Fibroblast of skin of right biceps (primary cell): ENCODE measurements at places on chromosomes 2 and 18.

GRCh38 chr2:38947241-38948239 is 57.9 kb downstream of the ARHGEF33 start:
- peak; percentile 62 for DNase-seq

DNA sequence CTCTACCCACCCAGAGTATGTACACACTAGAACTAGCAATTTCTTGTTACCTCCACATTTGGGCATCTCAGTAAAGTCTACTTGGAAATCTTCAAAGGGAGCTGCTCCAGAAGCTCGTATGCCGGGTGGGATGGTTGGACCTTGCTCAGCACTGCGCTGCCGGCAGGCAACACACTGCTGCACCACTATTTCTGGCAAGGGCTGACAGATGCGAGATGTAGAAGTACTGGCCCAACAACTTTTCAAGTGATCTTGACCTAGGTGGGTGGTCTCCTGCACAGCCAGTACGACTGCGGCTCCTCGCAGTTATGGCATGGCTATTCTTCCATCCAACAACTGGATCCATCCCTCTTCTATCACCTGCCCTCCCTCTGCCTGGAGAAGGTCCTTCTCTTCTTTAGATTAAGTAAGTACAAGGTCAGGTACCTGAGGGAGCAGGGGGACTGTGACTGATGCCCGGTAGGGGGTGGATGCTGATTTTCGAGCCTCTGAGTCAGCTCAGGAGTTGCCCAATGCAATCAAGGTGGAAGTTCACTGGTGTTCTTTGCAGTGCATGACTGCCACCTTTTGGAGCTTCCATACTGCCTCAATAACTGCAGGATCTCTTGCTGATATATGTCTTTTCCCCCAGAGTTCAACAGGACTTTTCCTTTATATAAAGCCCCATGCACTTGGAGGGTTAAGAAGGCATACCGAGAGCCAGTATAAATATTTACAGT is 100.4 kb upstream of the SLC1A4 start:
- DNase-seq = peak; percentile 56

- no peak for DNase-seq
Observed at GRCh38 chr2:104902317-104902716, 48.4 kb downstream of the POU3F3 start.

DNA sequence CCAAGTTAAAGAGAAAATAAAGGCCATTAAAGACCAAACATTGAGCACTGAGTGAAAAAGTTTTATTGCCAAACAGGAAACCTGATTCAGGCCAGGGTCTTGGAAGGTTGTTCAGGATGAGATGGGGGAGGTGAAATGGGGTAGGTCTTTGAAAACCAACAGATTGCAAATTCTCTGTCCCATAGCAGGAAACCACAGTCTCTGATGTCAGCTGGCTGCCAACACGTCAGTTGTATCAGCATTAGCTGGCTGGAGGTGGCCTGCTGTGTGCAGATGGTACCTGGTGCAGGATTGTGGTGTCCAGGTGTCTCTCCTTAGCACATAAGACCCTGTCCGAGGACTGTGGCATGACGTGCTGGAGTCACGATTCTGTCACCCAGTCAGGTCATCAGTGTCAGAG is 106.3 kb downstream of the MSH2 start:
- peak; percentile 25 for DNase-seq

DNA sequence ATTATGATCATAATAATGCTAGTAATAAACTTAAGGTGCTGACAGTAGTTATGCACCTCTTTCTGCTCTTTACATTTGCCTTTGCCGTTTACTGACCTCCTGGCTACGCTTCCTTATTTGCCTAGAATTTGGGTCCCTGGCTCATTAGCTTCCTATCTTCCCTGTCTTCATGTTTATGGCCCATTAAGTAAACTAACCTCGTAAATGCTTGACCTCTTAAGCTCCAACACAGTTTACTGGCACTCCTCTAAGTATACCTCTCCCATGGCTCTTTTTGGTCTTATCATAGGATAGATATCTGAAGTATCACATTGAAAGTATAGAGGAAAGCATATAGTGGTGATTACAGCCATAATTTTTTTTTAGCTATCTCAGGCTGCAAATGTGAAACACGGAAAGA is 657.3 kb upstream of the SLC39A10 start:
- DNase-seq = no peak

GRCh38 chr2:149677416-149677815 is 89.8 kb upstream of the MMADHC start:
- DNase-seq = no peak

DNA sequence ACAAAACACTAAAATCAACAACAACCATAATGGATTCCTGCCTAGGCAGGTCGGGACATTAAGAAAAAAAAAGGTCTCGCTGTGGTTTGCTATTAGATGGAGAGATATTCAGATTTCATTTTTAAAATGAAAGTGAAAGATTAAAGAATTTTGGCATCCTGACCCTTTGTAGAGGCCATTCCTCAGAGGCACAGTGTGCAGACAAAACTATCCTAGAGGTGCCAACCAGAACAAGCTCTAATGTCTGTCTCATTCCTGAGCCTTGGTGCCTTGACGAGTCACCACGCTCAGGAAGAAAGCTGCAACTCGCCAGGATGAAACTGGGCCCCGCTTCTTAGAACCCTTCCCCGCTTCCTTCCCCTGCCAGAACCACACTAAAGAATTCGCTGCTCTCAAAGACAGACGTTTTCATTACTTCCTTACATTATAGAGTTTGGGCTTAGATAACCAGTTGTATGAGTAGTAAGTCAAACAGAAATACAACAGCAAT is 156.0 kb downstream of the TGIF1 start:
- DNase-seq = peak; percentile 78

GRCh38 chr2:48258481-48259149 is 271.3 kb upstream of the STON1 start:
- no peak for DNase-seq

DNA sequence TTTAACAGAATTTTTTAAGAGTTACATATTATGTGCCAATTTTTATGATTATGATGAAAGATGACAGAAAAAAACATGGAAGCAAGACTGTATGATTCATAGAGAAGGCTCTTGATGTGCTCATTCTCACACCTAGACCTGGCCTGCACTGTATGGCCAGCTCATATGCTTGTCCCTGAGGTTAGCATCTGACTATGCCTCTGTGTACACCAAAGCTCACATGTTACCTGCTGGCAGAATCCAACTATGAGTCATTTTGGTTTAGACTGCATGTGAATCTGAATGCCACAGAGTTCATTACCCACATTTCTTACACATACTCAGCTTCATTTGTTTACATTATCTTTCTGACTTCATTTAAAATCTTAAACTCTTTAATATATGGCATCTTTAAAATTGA is 139.0 kb downstream of the DSC3 start:
- peak; percentile 46 for DNase-seq

DNA sequence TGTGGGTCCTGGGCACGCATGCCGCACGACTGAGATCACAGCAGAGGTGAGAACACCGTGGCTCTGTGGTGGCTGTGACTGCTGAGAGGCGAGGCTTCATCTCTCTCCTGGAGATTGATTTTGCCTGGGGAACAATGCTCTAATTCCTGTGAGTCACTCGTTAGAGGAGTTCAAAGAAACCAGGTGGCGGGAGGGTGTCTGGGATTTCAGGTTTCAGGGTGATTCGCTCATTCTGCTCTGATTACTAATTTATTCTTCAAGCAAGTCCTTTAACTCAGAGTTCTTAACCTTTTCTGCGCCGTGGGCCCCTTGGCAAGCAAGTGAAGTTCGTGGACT is 56.3 kb downstream of the GLI2 start:
- peak; percentile 44 for DNase-seq

GRCh38 chr2:119196301-119197125 is 27.1 kb upstream of the STEAP3 start:
- DNase-seq = peak; percentile 34

GRCh38 chr18:60406721-60407120 is 34.1 kb upstream of the MC4R start:
- DNase-seq = no peak

DNA sequence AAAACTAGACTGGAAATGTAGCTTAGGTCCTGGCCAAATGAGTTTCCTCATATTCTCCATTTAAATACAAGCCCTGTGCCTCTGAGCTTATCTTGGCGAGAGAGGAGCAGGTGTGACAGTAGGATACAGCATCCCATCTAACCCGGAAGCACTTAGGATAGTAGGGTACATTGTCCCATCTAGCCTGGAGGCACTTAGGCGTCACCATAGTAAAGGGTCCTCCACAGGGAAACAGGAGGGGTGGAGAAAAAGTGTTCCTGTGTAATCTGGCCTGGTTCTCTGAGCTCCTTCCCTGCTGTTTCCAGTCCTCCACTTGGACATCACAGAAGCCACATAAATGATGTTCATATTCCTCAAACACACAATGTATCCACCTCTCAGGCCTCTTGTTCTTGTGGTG is 301.4 kb downstream of the GALR1 start:
- DNase-seq = no peak

GRCh38 chr2:198494931-198495330 is 690.5 kb downstream of the PLCL1 start:
- no peak for DNase-seq

DNA sequence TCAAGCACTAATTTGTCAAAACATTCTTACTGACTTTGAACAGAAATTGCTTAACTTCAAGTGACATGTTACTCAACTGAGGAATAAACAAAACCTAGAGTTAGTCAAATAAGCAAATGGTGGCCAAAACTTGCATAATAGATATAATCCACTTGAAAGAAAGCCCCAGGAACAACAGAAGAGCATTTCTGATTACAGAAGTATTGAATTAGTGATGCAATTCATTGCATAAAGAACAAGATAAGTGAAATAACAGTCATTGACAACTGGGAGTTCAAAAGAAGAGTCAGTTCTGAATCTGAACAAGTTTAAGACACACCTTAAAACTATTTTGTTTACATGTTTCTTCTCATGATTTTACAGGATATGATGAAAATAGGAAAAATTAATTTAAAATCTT is 30.8 kb downstream of the COBLL1 start:
- DNase-seq = no peak

GRCh38 chr2:205768341-205768740 is 86.0 kb downstream of the NRP2 start:
- DNase-seq = no peak

DNA sequence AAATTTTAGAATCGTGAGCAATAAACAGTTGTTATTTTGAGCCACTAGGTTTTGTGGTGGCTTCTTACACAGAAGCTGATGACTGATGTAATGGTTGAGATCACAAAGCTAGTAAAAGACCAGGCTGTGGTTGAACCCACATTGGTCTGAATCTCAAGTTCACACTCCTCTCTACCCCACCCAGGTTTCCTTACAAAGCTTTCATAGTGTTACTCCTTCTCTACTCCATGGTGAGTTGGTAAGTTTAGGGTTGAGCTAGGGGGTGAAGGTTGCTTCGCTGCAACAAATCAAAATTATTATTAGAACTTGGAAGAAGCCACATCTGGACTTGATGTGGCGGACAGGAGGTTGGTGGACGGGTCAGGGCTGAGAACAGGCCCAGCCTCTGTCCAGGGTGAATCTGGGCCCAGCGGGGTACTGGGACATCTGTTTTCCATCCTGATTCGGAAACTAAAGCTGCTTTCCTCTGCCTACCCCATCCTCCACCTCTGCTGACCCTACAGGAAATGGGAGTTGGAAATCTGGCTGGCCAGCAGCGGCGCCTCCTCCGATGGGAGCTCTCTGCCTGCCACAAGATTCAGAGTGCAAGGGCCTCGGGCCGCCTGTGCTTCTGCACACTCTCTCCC is 86.3 kb downstream of the ZFP36L2 start:
- no peak for DNase-seq

DNA sequence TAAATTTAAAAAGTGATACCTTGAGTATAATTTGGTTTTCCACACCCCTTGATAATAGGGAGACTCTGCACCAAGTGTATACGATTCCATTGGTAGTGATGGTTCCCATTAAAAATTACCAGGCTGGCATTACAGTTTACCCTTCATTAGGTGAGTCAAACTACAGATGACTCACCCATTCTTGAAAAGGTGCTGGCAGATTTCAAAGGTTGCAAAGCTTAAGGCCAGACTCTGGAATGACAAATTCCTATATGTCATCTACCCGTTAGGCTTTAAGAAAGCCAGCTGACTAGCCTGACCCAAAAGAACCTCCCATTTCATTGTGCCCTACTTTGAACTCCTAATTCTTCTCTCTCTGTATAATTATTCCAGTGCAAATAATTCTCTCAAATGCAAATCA is 124.4 kb downstream of the LRRTM4 start:
- no peak for DNase-seq

- DNase-seq = no peak
Observed at GRCh38 chr2:235005603-235006259, 53.9 kb downstream of the SH3BP4 start.

DNA sequence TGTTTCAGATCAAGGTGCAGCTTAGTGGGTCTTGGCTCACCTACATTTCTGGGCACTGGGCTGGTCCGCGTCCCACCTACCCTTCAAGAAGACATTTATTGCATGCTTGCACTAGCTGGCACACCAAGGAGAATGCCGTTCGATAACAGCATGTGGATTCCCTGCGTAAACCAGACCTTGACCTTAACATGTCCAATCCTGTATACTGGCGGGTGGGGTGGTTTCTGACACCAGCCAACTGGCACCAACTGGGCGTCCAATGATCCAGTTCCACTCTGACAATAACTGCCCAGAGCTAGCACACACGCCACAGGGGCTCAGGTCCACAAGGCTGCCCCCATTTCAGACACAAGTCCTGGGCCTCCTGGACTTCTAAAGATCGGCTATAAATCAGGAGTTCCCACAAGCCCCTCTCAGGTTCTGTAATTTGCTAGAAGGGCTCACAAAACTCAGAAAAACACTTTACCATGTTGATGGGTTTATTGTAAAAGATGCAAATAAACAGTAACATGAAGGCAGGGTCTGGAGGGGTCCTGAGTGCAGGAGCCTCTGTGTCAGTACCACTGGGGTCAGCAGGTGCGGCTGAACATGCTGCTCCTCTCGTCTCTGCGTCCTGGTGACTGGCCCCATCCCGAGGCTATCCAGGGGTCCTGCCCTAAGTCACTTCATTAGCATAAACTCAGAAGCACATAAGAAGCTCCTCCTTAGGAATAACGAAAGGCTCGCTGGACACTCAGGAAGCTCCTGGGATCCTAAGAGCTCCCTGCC is 161.8 kb downstream of the HDAC4 start:
- no peak for DNase-seq

- DNase-seq = no peak
Observed at GRCh38 chr2:112296407-112296806, 21.0 kb downstream of the ZC3H6 start.

- DNase-seq = peak; percentile 48
Observed at GRCh38 chr18:44715245-44715644, 34.6 kb downstream of the SETBP1 start.

GRCh38 chr18:11688972-11689668 is at the start of gene GNAL:
Gene GNAL (plus strand): TSS chr18:11689264. CDS start chr18:11689564, 300 bp downstream.
- DNase-seq = peak; percentile 89

GRCh38 chr2:105675841-105676240 is 68.9 kb upstream of the NCK2 start:
- DNase-seq = no peak

- DNase-seq = peak; percentile 89
Observed at GRCh38 chr2:225889452-225889851, 489.9 kb downstream of the NYAP2 start.

GRCh38 chr2:239791526-239792404 is 233.4 kb downstream of the NDUFA10 start:
- DNase-seq = no peak

GRCh38 chr2:166464187-166464586 is 29.9 kb downstream of the SCN7A start:
- DNase-seq = no peak

- no peak for DNase-seq
Observed at GRCh38 chr2:229640636-229641035, 73.7 kb downstream of the DNER start.

GRCh38 chr2:196172951-196173350 is 1.6 kb upstream of the STK17B start:
- no peak for DNase-seq
